ENCODE measurements at places on chromosomes 3 and 15.

GRCh38 chr15:52540374-52541012 lies 11.8 kb upstream of the MYO5A start:
- no peak for DNase-seq

- DNase-seq = no peak
Observed at GRCh38 chr3:14438929-14439328, 36.5 kb downstream of the SLC6A6 start.

GRCh38 chr15:63387748-63388493 lies 6.3 kb upstream of the CA12 start:
- no peak for DNase-seq

GRCh38 chr3:194565597-194566190 lies 67.5 kb downstream of the TMEM44 start:
- DNase-seq = peak; percentile 25

- no peak for DNase-seq
Observed at GRCh38 chr3:190854062-190854461, 8.4 kb downstream of the GMNC start.

DNA sequence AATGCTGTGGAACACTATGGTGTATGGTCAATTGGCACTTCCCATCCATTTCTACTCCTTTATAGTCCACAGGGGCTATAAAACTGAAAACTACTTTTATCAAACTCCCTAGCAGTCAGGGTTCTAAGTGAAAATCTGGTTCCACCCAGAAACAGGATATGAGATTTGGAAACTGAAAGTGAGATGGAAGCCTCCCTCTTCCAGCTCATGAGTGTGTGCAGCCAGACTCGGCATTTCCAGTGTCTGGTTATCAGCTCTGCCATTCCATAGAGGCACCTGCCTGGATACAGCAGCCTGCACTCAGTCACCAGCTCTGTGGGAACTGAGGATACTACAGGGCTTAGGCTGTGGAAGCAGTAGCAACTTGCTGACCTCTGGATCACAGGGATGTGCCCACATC lies 14.7 kb upstream of the PLA2G4F start:
- DNase-seq = no peak

DNA sequence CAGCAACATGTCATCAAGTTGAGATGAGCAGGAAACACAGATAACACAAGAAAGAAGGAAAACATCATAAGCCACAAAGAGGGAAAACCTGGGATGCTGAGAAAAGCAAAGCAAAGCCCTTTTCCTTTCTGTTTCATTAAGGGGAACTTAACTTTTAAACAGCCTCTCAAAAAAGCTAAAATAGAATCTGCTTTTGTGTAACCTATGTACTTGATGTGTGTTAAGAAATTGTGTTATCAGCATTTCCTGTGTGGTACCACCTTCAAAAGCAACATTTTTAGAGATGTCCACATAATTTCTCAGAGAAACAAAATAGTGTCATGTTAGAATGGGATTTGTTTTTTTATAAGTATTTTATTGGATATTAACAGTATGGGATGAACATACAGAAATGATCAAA lies 206.2 kb downstream of the IL20RB start:
- DNase-seq = no peak

DNA sequence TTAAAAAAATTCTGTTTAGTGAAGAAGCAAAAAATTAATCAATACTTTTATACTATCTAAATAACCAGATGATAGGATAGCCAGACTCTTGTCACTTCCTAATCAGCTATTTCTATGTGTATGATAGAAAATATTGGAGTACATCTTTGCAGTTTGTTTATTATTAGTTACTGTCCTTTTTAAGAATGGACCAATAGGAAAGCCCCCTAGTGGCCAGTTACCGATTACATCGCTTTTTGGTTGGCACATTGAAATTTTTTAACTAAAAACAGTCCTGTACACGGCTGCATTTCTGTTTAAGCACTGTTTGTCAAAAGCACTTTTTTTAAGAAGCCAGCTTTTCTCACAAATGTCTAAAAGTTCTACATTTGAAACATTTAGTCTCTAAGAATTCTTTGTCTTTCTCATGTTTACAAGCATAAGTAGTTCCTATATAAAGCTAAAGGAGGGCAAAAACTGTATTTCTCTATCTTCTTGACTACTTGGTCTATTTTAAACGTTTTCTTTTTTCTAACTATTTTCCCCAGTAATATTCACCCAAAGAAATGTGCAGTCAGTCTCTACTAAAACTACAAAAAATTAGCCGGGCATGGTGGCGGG lies 253.2 kb upstream of the LRTM1 start:
- peak; percentile 48 for DNase-seq

DNA sequence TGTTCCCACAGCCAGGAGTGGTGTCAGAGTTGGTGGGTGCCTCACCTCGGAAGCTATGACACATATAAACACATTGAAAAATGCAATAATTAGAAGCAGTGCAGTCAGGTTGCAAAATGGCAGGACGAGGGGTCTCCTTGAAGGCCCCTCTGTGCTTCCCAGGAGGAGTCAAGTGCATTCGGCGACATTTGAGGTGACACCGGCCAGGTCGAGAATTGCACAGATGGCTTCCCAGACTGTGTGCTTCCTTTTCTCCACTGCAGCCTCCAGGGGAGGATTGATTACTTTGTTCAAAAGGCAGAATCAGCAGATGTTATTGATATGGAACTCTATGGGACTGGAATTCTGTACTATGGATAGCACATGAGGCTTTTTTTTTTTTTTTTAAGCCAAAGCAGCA lies 163.2 kb downstream of the MINAR1 start:
- no peak for DNase-seq

DNA sequence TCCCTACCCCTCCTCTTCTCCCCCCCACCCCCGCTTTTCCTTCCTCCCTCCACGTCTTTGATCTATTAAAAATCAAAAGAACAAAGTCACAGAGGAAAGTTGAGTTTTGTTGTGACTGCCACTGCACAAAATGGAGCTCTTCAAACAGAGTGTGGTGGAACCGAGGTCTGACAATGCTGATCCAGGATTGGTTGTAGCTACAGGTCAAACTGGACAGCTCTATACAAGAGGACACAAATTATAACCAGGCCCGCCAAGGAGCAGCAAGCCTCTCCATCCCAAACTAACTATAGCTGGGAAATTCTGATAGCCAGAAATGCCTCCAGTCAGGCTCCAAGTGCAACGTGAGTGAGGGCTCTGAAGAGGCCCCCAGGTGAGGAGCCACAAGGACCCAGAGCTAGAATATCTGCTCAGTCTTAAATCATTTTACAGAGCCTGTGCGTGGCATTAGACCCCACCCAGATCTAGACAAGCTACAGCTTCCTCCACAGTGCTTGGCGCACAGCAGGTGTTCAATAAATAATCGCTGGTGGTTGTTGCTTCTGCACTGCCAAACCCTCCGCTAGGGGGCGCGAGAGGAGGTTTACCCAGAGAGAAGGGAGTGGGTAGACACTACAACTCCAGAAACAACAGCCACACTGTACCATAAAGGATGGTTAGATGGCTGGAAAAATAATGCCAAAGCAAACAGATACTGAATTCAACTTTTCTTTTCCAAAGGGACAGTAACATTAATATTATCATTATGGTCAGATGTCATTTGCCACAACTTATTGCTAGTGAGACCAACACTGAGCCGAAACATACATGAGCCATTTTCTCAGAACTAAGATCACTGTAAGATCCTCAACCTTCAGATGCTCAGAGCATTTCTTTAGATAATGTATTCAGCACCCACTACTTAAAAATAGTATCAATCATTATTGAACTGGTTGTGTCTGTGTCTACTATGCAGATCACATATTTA lies 44.6 kb downstream of the ZIC4 start:
- DNase-seq = no peak

DNA sequence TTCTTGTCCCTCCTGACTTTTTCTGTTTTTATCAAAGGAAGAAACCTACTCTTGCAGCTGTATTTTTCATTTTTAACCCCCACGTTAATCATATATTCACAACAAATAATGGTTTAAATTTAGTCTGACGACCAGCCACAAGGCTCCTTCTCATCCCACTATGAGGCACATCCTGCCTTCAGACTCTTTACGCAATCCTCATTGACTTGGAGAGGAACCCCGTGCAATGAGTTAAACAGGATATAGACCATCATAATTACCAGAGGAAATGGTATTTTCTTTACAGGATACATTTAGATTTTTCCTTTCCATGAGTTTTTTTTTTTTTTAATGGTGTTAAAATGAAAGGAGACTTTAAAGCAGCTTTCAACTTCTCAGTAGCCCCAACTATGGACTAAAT lies 68.5 kb downstream of the WWTR1 start:
- DNase-seq = peak; percentile 91

DNA sequence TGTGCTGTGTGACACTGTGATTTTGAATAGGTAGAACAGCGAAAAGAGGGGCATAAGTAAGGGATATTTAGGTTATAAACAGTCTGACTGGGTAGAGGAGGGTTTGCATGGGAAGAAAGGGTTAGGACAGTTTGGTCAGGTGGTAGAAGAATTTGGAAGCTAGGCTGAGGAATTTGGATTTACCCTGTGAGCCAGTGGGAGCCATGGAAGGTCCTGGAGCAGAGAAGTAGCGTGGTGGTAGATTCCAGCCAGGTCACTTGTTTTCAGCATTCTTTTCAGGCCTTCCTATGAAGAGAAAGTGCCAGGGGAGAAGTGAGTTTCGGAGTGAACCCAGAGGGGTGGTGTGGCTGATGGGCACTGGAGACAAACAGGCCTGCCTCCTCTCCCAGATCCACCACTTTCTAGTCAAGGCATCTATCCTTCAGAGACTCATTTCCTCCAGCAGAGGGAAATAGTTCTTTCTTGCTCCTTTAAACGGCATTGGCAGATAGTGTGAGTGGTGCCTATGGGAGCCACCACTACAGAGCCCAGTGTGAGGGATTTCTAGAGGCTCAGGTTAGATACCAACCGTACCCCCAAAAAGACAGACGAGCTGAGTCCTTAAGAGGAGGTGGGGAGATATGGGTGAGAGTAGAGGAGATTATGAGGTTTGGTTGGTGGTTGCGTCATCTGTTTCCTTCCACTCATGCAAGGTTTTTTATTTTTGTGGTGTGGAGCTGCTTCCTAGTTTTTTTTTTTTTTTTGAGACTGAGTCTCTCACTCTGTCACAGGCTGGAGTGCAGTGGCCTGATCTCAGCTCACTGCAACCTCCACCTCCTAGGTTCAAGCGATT lies 21.2 kb downstream of the PXK start:
- peak; percentile 45 for DNase-seq

- no peak for DNase-seq
Observed at GRCh38 chr3:174204765-174205164, 654.4 kb upstream of the NAALADL2 start.

DNA sequence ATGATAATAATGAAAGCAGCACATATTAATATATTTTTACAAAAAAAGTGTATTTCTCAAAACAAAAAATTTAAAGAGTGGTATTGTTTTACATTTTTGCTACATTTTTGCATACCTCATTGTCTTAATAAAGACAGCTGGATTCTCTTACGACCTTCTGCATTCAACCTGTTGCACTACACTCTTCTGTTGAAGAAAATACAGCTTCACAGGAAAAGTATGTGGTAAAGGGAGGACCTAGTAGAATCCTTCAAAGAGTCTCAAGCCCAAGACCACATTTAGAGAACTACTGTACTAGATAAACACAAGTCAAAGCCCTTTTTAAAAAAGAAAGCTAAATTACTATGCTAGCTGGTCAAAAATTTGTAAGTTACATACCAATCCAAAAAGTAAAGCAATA lies 7.9 kb downstream of the ZNF280D start:
- DNase-seq = no peak

Measured in iris pigment epithelial cell (primary cell).